ENCODE measurements at places on chromosomes 2 and 18. TPM values are rescaled to one million over a fixed set of nuclear protein-coding genes. Genes with fewer than 3 reads are reported as not detected.

Gene DSEL
- total RNA-seq, result 6.3 TPM

Gene C1GALT1C1L
- total RNA-seq, result 0.30 TPM

Gene CXCR1
- 0.15 TPM for total RNA-seq

Gene CABYR
- total RNA-seq, result 1.9 TPM

Gene GNLY
- 3.6 TPM for total RNA-seq

Gene FBXO41
- total RNA-seq, result 2.9 TPM

Gene LRATD1
- total RNA-seq, result 113 TPM

Gene CCDC85A
- 3.6 TPM for total RNA-seq

Gene STAT4
- 1.4 TPM for total RNA-seq

GRCh38 chr2:83517727-83518368, 941.2 kb downstream of the SUCLG1 start:
- DNase-seq, result no peak

DNA sequence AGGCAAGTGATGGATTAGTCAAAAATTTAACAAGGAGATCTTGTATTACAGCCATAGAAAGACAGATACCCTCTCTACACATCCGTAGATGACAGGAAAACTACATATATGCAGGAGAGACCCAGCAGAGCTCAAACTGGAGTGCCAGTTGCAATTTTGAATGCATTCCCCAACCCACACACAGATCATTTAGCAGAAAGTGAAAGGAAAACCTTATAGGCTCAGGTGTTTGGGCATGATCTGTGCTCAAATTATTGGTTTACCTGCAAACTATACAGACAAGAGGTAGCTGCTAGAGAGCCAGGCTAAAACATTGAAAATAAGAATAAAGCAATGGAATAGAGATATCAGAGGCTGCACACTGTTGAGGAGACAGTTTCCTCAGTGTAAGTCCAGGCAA, 51.8 kb downstream of the RAB3GAP1 start:
- DNase-seq, result no peak

- no peak for DNase-seq
Observed at GRCh38 chr18:48949050-48949605, 1.6 kb downstream of the SMAD7 start.

GRCh38 chr18:500632-501405, at the start of gene COLEC12:
TSS of gene COLEC12 (minus strand) at chr18:500701. CDS start at chr18:500514, 187 bp downstream.
- no peak for DNase-seq

GRCh38 chr2:180747728-180748127, 232.7 kb upstream of the UBE2E3 start:
- no peak for DNase-seq

- no peak for DNase-seq
Observed at GRCh38 chr18:60100778-60101177, 201.0 kb downstream of the PMAIP1 start.

DNA sequence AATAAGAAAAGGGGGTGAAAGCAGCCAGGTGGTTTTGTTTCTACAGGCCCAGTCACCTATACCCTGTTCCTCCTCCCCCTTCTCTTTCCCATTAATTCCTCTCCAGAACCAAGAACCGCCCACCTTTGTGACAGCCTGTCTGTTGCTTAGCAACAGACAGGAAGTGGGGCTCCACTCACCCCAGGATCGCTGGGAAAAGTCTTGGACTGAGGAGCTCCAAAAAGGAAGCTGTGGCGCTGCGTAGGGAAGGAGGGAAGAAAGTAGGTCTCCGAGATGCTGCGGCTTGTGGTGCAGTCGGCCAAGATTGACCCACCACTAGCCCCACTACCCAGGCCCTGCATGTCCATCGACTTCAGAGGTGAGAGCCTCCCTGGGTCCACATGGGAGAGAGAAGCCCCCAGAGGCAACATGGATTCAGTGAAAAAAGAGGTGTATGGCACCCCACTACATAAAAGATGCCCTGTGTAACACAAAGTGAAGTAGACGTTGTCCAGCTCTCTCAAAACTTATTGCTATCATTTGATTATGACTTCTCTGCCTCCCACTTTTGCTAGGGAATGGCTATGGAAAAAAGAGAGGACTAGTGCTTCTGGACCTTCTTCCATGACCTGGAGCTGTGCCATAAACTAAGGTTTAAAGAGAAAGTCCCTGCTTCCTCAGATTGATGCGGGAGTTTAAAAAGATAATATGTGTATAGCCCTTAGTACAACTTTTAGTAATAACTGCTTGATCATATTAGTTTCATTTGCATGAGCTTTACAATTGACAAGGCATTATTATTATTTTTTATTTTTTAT, at the start of gene FER1L5:
Gene FER1L5, plus strand, starts transcription at position 201 of the 797 bp plus-strand sequence. Its CDS starts 73 bp downstream, at position 274.
- no peak for DNase-seq

GRCh38 chr2:234401426-234401825, 95.5 kb downstream of the ARL4C start:
- no peak for DNase-seq

- no peak for DNase-seq
Observed at GRCh38 chr18:47260924-47261701, 9.7 kb upstream of the SKOR2 start.

DNA sequence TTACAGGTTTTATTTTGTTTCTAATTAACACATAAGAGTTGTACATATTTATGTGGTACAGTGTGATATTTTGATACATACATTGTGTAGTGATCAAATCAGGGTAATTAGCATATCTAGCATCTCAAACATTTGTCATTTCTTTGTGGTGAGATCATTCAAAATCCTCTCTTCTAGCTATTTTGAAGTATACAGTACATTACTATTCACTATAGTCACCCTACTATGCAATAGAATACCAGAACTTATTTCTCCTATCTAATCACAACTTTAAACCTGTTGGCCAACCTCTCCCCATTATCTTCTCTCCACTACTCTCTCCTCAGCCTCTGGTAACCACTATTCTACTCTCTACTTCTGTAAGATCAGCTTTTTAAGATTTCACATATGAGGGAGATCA, 325.8 kb downstream of the CYP26B1 start:
- DNase-seq, result no peak

DNA sequence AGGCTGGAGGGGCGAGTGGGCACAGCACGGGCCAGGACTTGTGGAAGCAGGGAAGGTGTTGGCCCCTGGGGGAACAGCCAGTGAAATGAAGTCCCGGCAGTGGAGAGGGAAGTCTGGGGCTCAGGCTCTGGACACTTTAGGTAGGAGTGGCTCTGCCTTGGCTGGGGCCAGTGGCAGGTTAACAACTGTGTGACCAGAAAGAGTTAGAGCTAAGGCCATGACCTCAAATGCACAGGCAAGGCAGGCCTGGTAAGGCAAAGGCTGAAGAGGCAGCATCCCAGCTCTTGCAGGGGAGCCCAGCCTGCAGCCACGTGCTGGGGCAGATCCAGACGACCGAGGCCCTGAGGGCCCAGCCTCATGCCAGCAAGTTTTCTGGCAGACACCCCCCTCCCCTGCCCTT, 21.5 kb downstream of the PCARE start:
- DNase-seq, result no peak

GRCh38 chr18:53266850-53267249, 926.9 kb downstream of the DCC start:
- DNase-seq, result no peak

DNA sequence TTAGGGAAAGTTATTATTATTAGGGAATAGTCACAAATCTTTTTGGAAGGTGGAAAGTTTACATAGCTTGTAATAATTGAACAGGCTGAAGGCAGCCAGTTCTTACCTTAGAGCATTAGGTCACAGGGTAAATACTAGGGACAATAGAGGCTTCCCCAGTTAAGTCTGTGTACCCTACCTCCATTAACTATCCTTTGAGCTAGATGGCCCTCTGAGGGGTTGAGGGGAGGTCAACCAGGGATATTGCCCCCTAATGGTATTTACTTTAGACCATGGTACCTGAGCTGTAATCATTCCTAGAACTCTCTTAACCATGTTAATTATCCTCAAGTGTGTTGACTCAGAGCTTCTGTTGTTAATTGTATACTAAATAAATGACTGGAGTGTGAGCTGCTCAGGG, 120.5 kb upstream of the SCN7A start:
- DNase-seq, result no peak

DNA sequence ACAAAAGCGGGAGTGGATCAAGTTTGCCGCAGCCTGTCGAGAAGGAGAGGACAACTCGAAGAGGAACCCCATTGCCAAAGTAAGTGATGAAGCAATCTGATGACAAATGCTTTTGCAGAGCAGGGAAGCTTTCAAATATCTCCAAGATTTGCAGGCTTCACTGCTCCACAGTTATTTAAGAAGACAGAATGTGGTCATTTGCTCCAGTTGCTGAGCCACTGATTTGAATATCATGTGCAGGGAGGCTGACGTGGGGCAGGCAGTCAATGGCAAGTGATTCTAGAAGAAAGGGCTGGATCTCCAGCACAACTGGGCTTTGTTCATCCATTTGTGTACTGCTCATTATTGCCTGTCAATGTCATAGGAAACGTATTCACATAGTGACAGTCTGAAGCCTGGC, 10.2 kb downstream of the DSG4 start:
- no peak for DNase-seq

- no peak for DNase-seq
Observed at GRCh38 chr2:232502911-232503808, 15.5 kb upstream of the ECEL1 start.

- no peak for DNase-seq
Observed at GRCh38 chr18:77065221-77065981, 67.2 kb downstream of the MBP start.

- peak; percentile 94 for DNase-seq
Observed at GRCh38 chr2:68319398-68320117, at the start of gene CNRIP1. TSS of gene CNRIP1 (minus strand) at chr2:68319949. CDS start at chr2:68319400, 549 bp downstream.

- no peak for DNase-seq
Observed at GRCh38 chr2:54608224-54608623, 115.2 kb upstream of the EML6 start.

DNA sequence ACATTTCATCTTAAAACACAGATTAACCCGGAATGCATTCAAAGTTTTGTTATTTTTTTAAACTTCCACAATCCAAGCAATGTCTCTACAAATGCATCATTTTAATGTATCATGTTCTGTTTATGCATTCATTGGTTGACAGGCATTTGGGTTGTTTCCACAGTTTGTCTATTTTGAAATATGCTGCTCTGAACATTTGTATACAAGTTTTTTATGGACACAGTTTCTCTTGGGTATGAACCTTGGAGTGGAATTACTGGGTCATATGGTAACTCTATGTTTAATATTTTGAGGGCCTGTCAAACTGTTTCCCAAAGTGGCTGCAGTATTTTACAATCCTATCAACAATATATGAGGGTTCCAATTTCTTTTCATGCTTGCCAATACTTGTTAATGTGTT, 57.3 kb downstream of the GULP1 start:
- no peak for DNase-seq

- DNase-seq, result no peak
Observed at GRCh38 chr2:9950521-9951271, 797 bp upstream of the GRHL1 start.

Measured in lower leg skin (tissue), 4 donors.